Ascending aorta (tissue), 2 donors: ENCODE measurements at places on chromosomes 4 and X.

GRCh38 chr4:161188578-161188977 lies 975.2 kb downstream of the FSTL5 start:
- DNase-seq, result no peak

- no peak for DNase-seq
Measured at GRCh38 chr4:108851366-108851765, 88.5 kb upstream of the ETNPPL start.

DNA sequence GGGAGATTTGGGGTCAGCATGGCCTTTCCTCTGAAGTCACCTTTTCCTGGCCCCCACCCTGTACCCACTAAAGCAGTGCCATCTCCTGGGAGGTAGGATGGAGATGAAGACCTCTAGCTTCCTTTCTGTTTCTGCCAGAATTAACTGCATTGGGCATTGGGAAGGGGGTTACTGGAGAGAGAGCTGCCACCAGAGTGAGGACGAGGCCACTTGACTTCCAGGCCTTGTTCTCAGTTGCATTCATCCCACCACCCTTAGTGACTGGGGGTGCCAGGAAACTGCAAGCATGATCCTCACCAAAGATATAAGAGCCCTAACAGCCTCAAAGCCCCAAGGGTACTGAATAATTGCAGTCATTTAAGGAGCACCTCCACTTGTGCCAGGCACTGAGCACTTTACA lies 15.8 kb downstream of the SASH3 start:
- DNase-seq, result peak; percentile 15

GRCh38 chrX:49761481-49761880 lies 65.7 kb upstream of the PAGE1 start:
- no peak for DNase-seq

DNA sequence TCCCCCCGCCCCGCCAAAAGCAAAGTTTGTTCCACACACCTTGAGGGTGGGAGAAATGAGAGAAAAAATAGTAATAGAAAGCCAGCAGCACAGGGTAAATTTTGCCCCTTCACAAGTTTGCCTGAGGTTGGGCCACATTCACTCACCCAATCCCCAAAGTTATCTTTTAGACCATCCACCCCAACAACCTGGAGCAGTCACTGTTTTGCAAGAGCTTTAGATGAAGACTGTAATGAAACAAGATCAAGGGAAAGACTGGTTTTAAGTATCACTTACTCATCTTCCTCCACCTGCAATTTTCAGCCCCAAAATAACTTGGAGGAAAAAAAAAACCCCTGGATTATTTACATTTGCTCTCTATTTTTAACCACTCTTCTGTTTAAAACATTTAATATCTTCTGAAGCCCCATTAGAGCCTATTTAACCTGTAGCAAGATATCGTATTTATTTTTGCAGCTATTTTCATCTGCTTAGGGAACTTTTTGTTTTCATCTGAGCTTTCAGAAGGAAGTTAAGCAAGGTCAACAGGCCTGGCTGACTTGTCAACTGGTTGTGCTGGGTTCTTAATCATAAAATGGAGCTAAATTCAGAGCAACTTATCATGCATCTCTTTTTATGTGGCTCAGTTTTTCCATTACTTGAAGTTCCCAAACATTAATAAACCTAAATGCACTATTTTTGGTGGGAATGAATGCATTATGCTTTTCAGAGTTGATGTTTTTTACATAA lies 24.6 kb upstream of the TBL1X start:
- DNase-seq, result peak; percentile 75

DNA sequence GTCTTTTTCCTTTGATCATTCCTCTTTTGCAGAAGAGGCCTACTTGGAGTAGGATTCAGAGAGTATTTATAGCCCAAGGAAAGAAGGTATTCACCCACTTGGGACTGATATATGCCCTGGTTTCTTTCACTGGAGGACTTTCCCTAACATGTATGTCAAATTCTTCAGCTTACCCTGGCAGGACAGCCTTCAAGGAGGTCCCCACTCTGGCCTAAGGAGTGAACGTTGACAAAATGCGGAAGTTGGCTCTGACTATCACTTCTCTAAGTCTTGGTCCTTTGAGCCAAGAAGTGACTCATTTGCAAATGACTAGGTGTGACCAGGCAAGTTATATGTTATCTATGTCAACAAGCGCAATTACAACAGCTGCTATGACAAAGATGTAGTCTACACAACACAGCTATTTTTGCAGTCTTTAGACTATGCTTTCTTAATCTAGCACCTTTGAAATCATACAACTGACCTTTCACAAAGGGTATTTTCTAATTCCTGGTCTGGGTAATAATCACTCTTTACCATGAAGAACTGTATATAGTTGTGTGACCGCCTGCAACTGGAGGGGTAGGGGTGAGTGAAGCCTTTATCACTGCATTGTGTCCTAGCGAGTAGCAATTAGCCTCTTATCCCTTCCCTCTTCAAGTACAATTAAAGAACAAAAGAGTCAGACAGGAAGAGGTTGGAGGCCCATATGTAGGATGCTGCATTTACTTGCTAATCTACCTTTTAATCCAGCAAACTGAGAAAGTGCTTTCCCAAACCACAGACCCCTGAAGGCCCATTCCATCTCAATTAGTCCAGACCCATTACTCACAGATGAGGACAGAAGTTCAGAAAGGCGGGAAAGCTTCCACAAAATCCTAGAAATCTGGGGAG lies 50.1 kb downstream of the RASGEF1B start:
- no peak for DNase-seq

DNA sequence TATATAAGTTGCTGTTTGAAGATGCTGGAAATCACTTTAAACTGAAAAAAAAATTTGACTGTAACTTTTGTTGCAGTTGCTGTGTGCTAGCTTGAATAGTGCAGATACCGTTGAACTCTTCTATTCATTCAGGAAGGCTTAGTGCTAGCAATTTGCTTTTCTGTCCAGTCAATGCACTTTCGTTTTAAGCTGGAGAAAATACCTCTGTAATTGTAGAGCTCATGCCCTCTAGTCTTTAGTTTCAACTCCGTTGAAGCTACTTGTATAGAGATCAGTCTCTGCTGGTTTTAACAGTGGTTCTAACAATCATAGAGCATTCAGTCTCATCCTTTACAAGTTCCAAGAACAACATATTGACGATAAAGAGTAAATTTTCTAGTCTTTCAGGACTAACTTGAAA lies 49.0 kb upstream of the TRPC3 start:
- no peak for DNase-seq

DNA sequence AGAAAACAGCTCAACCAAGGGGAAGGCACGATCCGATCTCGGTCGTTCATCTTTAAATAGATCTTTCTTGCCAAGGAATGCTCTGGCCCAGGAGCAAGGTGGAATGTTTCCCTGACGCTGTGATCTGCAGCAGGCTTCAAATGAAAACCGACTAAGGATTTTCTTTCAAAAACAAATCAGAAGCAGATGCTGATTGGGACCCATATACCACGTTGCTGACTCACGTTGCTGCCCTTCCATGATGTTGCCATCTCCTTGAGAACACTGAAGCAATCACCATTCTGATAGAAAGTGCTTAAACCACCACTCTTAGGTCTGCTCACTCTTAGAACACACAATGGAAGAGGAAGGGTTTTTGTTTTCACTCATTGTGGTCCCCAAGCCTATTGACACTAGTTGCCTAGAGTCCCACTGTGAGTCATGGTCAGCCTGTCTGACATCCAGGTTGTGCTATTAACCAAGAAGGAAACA lies 26.1 kb downstream of the LAMTOR3 start:
- DNase-seq, result no peak

- peak; percentile 67 for DNase-seq
Measured at GRCh38 chr4:74473155-74473811, 28.3 kb downstream of the AREG start.

DNA sequence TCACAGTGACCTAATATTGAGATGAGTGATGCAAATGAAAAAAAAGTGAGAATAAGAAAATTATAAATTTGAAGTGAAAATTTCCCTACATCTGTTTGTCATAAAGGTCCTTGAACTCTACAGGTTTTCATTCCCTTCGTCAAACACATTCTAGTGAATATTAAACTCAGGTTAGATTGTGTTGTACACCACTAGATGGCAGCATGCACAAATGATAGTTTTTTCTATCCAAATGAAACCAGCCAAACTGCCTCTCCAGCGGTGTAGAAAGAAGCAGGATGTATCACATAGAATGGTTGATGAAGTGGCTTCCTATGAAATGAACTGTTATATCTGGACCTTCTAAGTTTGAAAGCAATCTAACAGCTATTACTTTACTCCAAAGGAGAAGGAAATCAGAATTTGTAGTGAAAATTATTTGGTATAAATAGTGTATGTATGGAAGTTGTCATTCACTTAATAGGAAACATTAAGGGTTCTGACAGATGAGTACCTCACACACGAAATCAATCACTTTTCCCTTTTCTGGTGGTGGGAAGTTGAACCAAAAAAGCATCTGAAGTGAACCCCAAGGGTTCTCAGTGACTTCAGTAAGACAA lies 382.7 kb downstream of the UNC5C start:
- no peak for DNase-seq
